RWPE2 (cell line): ENCODE measurements at places on chromosomes 7 and 10.

DNA sequence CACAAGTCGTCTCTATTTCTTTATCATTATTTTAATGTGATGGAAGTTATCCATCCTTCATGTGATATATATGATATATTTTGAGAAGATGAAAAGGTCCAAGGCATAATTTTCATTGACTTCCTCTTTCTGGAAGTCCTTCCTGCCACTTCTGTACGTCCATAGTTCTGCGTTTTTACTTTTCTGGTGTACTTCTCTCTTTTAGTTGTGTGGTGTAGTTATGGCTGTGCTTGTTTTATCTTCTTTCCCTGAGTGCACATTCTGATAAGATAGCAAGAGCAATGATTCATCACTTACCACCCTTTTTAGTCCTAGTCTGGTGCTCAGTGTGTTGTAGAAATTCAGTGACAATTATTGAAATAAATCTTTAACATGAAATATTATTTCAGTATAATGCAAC is 231.3 kb upstream of the FERD3L start:
- no peak for DNase-seq

- no peak for DNase-seq
Observed at GRCh38 chr7:157863176-157863575, 526.4 kb downstream of the DNAJB6 start.

DNA sequence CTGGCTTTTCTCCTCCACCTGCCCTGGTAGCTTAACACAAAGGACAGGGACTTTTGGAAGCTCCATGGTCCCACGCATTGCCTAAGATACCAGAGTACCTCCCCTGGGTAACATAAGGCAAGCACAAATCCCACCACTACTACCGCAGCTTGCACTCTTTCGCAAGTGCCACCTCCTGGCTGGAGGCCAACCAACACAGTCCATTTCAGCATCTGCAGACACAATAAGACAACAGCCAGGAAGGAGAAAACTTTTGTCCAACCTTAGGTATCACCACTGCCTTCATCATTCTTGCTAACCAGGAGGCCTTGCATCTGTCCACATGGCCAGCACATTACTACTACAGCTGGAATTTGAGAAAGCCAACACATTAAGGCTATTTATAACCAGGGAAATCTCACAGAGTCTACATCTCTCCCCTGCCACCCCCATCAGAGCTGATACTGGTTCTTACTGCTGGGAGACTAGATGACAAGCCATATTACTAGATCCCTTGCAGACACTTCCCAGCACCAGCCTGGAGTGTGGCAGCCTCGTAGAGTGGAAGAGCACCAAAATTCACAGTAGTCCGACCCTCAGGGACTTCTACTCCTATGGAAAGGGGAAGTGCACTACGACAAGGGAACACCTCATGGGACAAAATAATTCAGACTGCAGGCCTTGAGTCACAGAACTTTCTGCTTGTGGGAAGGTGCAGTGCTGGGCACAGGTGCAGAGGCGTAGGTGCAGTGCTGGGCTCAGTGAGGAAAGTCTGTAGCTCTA is 39.8 kb upstream of the CDK13 start:
- DNase-seq = no peak

DNA sequence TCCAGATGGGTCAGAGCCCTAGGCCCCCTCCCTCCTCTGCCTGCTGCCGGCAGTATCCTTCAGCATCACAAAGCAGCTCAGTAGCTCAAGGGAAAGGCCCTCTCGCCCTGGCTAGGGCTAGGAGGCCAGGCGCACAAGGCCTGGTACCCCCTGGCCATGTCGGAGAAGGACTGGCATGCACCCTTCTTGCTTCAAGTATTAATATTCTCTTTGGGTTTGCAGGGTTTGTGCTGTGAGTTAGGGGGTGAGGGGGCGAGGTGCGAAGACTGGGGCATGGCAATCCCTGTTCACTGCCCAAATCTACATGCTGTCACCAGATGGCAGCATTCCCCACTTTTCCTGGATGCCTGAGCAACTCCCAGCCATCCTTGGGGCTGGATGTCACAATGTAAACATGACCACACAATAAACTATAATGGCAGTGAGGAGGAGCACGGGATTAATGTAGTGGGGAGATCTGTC is 105.2 kb downstream of the NEURL1 start:
- no peak for DNase-seq

DNA sequence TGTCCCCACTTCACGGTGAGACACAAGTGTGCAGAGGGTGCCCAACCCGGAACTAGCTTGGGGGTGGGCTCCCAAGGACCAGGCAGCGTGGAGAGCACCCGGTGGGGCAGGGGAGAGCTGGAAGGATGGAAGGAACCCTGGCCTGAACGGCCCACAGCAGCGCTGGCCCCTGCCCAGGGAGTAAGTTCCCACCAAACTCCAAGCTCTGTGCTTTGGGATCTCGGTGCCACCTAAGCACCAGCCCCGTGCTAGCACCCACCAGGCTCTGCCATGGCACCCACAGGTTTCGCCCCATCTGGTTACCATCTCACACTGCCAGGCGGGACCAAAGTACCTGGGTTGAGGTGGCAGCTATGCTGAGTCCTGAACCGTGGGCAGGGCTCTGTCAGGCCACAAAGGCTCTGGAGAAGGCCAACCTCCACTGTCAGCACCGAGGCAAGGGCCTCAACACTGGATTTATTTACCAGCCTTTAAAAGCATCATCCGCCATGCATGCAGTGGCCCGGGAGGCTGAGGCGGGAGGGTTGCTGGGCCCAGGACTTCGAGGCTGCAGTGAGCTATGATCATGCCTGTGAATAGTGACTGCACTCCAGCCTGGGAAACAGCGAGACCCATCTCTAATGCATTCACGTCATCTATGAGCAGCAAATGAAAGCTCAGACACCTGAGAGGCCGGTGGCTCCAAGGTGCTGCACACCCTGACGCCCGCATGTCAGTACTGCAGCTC is 16.0 kb downstream of the GPER1 start:
- no peak for DNase-seq

GRCh38 chr10:32408690-32409089 is 37.2 kb upstream of the CCDC7 start:
- DNase-seq = no peak

DNA sequence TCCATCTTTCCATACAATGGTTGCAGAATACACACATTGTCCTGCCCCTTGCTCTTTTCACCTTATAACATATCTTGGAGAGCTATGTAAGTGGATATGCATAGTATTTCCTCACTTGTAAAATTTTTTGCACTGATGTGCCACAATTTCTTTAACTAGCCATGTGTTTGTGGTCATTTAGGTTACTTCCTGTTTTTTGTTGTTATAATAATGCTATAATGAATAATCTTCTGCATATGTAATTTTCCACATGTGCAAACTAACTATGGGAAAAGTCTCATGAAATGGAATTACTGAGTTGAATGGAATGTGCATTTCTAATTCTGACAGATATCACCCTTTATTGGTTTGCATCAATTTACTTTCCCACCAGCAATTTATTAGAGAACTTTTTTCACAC is 2.8 kb downstream of the TAS2R41 start:
- DNase-seq = no peak

DNA sequence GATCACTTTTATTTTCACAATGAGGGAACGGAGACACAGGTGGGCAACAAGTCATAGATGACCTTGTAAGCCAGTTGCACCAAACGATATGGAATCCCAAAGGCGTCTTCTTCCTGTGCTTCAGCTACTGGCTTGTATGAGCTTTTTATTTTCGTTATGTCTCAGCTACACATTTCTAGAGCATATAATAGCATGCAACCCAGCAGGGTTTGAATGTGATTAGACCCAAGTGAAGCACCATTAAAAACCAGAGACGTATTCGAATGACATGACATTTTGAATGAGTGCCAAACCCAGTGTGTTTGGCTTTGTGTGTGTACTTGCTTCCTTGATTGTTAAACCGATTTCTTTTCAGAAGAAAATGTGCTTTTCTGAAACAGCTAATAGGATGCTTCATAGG is 963.2 kb upstream of the CELF2 start:
- no peak for DNase-seq

DNA sequence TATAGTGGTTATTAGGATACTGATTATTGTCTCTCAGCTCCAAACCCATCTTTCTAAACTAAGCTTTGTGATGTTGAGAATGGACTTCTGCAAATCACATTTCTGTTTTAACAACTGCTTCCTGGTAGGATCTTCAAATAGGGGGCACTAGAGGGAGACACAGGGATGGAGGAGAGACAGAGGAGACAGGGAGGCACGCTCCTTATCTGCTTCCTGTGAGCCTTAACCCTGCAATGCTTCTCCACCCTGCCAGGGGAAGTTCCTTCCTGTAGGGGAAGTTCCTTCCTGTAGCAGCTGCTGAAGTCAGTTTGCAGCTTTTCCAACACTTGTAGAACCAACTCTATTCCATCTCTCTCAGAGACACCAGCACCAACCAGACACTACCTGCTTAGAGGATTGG is 847.2 kb downstream of the CCSER2 start:
- no peak for DNase-seq

DNA sequence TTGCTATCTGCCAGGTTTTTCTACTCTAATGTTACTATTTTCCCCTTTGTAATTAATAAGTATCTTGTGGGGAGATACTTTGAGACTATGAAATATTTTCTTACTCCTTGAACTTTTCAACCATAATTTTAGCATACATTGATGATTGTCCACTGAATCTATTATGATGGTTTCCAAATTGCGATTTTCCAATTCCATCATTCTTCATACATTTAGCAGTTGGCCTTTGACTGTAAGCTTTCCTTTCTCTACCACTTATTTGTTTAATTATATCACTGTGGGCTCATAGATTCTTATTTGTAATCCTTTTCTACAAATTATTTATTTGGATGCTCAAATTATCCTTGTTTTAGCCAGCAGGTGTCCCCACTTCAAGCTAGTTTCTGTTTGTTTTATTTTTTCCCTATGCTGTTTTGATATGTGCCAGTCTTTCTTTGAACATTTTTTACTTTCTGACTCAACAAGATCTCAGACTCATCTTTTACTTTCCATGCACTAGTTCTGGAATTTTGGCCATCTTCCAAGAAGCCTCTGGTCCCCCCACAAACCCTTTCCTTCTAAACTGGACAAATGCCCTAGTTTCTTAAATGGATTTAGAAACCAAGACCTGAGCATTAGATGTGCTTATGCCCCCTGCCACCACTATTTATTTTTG is 11.4 kb upstream of the MRPS16 start:
- no peak for DNase-seq

GRCh38 chr10:16698461-16698860 is 118.8 kb downstream of the RSU1 start:
- no peak for DNase-seq

- DNase-seq = peak; percentile 85
Observed at GRCh38 chr7:99201027-99201426, 6.9 kb downstream of the KPNA7 start.

DNA sequence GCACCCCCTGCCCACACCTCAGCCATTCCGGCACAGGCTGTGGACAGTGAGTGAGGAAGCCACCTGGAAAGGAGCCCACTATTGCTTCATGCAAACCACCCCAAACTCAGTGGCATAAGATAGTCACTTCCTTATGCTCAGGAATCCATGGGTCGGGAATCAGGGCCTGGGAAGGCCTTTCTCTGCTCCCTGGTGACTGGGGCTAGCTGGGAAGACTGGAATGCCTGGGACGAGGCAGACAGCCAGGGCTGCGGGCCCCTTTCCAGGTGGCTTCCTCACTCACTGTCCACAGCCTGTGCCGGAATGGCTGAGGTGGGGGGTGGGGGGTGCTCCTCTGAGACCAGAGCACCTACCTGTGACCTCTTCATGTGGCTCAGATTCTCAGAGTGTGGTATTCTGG is 74.1 kb upstream of the GRB10 start:
- no peak for DNase-seq

DNA sequence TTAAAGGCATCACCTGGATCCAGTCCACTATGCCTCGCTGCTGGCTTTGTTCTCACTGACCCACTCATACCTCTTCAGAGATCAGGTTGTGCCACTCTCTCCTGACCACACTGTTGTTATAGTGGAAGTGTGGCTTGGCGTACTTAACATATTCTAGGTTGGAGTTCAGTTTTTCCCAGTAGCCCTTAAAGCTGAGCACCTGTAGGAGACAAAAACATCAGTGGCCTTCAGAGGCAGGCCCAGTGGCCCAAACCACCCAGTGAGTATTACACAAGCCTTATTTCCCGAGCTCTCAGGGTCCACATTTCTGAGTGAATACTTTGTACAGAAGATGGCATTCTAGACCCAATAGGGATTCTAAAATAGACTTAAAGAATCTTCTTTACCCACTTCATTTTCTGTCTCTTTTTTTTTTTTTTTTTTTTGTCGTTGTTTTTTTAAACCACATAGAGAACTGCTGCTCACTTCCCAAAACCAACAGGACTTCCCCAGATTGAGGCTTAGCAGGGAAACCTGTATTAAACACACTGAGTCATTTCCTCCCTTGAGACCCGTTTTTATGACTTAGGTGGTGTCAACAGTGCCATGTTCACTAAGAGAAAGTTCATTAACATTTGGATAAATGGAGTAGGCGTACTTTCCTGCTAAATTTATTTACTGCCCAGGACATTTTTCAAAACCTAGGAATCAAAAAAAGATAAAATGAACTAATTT is 85.8 kb downstream of the GSAP start:
- no peak for DNase-seq
